ENCODE measurements at places on chromosomes 2 and 18.

- no peak for DNase-seq
Observed at GRCh38 chr2:135030826-135031225, 16.4 kb downstream of the MAP3K19 start.

GRCh38 chr2:98839292-98839691, 96.7 kb downstream of the CRACDL start:
- DNase-seq, result no peak

GRCh38 chr2:55718165-55719008, 24.7 kb upstream of the PNPT1 start:
- no peak for DNase-seq

- no peak for DNase-seq
Observed at GRCh38 chr2:64540615-64541014, 16.5 kb downstream of the AFTPH start.

GRCh38 chr2:113770929-113771328, 14.5 kb upstream of the SLC35F5 start:
- DNase-seq, result no peak

DNA sequence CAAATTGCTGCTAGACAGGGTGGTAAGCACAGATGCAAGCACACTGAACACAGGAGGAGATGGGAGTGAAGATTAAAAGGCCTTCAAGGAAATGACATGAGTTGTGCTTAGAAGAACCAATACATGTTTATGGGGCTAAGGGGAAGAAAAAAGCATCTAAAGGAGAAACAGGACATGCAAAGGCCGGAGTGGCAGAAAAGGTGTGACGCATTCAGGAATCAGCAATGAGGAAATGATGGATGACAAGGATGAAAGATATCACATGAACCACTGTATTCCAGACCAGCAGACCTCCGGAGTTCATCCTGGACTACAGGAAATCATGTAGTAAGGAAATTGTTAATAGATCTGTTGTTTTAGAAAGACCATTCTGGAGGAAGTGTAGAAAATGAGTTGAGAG, 42.8 kb downstream of the PPP4R1 start:
- DNase-seq, result no peak

DNA sequence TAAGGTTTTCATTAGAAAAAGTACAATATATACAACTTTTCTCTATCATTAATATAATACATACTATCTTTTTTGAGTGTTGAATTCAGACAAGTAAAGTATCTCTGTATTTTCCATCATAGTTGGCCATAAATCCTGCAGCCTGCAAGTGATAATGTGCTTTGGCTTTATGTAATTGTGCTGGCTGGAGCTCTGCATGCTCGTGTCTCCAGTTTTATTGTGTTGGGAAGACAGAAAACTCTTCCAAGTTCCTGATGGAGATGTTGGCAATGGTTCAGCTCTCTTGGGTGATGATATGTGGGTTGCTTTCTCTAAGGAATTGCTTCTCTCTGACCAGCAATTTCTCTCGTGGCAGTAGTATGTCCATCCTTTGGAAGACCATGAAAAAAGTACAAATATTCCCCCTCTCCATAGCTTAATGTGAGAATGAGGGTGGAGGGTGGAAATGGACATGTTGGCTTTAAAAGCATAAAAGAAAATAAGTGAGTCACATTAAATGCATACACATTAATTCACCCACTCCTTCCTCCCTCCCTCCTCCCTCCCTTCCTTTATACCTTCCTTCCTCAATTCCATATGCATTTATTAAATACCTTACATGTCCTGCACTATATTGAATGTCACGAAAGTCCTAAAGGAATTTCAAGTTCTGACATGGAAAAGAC, 344.2 kb downstream of the MTX2 start:
- DNase-seq, result no peak

Measured in cardiac septum (tissue), 1 donor.